ENCODE measurements at places on chromosomes 6 and 20.

- no peak for DNase-seq
Measured at GRCh38 chr20:23349338-23350195, 1.0 kb upstream of the NXT1 start.

DNA sequence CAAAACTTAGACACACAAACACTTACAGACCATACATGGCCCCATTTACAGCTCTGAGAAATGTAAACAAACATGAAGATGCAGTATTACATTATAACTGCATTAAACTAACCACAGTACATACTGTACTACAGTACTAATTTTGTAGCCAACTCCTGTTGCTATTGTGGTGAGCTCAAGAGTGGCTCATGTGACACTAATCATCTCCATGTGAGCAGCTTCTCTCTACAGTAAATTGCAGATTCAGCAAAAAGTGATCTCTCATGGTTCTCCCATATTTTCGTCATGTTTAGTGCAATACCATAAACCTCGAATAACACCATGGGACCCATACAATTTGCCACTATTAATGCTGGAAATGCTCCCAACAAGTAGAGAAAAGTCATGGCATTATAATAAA is 860.4 kb downstream of the EPHA7 start:
- DNase-seq, result no peak

GRCh38 chr20:2759143-2759542 is 41.3 kb downstream of the CPXM1 start:
- no peak for DNase-seq

DNA sequence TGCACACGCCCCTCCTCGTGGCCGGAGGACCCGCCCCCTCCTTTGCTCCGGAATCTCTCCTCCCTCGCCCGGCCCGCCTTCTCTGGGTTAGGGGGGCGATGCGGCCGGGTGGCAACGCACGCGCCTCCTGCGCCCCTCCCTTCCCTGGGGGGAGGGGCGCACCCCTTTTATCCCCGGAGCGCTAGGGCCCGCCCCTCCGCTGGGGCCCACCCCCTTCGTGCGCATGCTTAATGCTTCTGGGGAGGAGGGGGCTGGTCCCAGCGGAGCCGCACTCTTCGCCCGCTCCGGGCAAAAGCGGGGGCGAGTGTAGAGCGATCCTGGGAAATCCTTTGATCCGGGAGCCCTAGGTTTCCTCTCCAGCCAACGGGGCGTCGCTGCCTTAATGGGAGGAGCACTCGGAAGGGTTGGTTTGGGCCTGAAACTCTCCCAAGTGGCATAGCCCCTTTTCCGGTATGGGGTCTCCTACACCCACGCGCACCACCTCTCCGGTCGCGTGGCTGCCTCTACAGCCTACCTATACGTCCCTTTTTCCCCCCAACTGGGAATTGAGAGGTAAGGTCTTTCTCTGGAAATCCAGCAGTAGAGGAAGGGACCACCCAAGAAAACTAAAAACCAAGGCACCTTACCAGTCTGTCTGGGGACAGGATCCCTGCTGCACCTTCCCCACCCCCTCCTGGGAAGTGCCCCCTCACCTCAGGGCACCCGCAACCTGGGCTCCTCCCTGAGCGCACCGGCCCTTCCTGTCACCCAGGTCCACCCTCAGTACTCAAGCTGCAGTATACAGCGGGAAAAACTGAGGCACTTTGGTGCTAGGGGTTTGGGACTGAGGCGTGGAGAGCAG is 2.1 kb downstream of the SOX12 start:
- peak; percentile 18 for DNase-seq

DNA sequence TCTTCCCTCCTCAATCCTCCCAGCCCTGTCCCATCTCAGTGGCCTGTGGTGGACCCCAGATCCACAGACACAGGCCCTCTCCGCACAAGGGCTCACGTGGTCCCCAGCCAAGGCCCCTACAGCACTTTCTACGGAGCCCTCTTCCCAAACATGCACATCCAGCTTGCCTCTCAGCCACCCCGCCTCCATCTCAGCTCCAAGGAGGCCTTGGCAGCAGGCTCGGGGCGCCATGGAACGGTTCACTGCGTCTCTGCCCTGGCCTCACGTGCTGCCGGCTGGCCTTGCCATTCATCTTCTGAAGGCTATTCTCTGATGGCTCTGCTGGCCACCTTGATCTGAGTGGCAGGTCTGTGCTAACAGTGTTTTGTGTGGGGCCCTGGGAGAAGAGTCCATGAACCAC is 33.0 kb downstream of the GNAS-AS1 start:
- no peak for DNase-seq

DNA sequence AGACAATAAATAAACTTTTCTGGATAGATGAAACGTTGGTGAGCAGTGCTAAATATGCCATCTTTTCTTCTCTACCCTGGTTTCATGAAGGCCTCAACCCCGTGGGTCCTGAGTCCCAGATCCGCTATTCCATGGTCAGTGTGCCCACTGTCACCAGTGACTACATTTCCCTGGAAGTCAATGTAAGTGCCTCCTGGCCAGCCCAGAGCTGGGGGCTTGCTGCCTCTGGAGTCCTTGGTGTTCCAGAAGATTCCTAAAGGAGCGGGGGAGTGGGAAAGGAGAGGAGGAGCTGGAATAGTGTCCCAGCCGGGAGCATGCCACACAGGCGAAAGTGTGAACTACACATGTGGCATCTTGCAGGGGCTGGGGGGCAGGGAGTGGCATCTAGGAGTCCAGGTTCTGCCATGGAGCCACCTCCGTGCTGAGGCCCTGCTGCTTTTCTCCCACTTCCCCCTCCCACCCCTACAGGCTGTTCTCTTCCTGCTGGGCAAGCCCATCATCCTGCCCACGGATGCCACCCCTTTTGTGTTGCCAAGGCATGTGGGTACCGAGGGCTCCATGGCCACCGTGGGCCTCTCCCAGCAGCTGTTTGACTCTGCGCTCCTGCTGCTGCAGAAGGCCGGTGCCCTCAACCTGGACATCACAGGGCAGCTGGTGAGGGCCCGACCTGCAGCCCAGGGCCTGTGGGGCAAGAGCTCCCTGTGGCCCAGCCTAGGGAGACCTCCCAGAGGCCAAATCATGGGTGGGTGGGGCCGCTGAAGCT is 10.8 kb downstream of the BPIFB2 start:
- no peak for DNase-seq

DNA sequence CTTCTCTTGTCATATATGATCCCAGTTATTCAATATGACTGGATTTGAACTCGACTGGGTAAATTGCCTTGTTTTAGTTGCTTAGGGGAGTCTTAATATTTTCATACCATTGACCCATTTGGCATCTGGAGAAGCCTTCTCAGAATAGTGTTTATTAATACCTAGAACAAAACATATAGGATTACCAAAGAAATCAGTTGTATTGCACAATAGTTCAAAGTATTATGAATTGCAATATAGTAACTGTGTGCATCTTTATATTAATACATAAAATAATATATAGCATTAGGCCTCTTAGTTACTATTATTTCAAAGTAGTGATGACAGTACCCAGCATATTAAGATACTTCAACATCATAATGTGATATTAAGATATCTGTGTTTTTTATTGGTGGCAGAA is 177.8 kb downstream of the PLCB4 start:
- DNase-seq, result no peak

GRCh38 chr20:1820138-1821079 is 74.8 kb upstream of the SIRPA start:
- DNase-seq, result no peak

DNA sequence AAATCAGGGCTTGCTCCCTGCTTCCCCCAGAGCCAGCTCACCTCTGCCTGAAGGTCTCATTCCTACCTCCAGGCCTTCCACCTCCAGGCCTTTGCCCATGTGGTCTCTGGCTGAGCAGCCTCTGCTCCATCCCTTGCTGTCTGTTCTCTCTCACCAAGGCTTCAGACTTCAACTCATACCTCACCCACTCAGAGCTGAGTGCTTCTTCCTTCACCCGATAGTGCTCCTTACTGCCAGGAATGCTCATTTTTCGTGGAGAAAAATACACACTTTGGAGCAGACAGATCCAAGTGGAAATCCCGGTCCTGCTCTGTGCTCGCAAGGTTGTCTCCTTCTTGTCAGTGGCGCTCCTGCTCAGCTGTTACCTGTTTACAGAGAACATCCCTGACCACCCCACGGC is 7.0 kb upstream of the CDH22 start:
- DNase-seq, result no peak

GRCh38 chr6:144343701-144344428 is 58.7 kb downstream of the UTRN start:
- DNase-seq, result no peak

- no peak for DNase-seq
Measured at GRCh38 chr6:20769631-20770030, 235.4 kb downstream of the CDKAL1 start.
